ENCODE measurements at places on chromosomes 7 and 10. TPM values are rescaled to one million over a fixed set of nuclear protein-coding genes. Genes with fewer than 3 reads are reported as not detected.

The NXPH1 gene
- 2.8 TPM for total RNA-seq

The C7orf57 gene
- total RNA-seq, result 0.29 TPM

The CALML5 gene
- total RNA-seq, result not detected

The NPFFR1 gene
- total RNA-seq, result not detected

The PLA2G12B gene
- not detected for total RNA-seq

The MEOX2 gene
- 0.06 TPM for total RNA-seq

The OLAH gene
- 2.6 TPM for total RNA-seq

The RBP3 gene
- total RNA-seq, result not detected

The MBL2 gene
- total RNA-seq, result not detected

The ZMYND11 gene
- 59.8 TPM for total RNA-seq

The FRMD4A gene
- 34.8 TPM for total RNA-seq

The EMX2 gene
- total RNA-seq, result not detected

The IDI2 gene
- not detected for total RNA-seq

The NUTM2E gene
- total RNA-seq, result not detected

The C10orf67 gene
- total RNA-seq, result 0.19 TPM

The NKX1-2 gene
- total RNA-seq, result not detected

The PSAP gene
- 455 TPM for total RNA-seq

GRCh38 chr10:50541317-50541716 is 82.4 kb downstream of the SGMS1 start:
- DNase-seq, result no peak

GRCh38 chr7:4134204-4134603 is 547.9 kb upstream of the FOXK1 start:
- no peak for DNase-seq

- DNase-seq, result no peak
Measured at GRCh38 chr7:128323459-128324367, 20.0 kb downstream of the RBM28 start.

- no peak for DNase-seq
Measured at GRCh38 chr10:59748834-59749233, 4.4 kb downstream of the MRLN start.

- DNase-seq, result no peak
Measured at GRCh38 chr7:64558323-64558705, 4.6 kb downstream of the ZNF680 start.

DNA sequence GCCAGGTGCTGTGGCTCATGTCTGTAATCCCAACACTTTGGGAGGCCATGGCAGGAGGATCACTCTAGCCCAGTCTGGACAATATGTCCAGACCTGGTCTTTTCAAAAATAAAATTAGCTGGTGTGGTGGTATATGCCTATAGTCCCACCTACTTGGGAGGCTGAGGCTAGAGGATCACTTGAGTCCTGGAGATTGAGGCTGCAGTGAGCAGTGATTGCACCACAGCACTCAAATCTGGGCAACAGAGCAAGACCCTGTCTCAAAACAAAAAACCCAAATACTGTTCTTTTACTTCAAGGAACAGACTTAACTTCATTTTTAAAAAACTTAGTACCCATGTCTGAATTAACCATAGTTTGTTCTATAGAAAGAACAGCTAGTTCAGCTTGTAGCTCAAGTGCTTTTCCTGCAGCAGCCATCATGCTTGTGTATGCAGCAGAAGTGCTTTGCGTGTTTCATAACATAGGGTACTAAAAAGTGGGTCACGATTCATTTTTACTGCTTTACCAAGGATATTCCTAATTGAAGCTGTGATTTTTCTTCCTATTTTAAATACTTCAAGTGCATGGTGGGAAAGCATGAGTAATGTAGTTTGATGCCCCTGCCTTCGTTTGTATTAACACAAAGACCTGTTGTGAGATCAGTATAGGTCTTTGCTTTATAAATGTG is 5.9 kb downstream of the EIF4H start:
- no peak for DNase-seq

DNA sequence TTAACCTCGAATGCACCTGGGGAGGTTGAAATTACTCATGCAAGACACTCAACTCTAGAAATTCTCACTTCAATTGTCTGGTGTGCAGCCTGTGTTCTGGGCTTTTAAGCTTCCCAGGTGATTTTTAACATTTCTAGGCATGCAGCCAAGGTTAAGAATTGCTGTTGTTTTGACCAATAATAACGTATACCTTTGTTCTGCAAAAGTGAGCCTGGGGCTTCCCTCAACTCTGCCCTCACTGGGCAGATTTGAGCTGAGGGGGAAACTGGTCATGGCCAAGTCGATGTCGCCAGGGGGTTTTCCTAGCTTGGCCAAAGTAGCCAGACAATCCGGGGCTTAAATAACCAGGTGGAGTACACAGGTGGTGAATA is 568 bp downstream of the PRSS2 start:
- DNase-seq, result no peak

GRCh38 chr7:113076703-113077102 is 9.9 kb downstream of the GPR85 start:
- no peak for DNase-seq

DNA sequence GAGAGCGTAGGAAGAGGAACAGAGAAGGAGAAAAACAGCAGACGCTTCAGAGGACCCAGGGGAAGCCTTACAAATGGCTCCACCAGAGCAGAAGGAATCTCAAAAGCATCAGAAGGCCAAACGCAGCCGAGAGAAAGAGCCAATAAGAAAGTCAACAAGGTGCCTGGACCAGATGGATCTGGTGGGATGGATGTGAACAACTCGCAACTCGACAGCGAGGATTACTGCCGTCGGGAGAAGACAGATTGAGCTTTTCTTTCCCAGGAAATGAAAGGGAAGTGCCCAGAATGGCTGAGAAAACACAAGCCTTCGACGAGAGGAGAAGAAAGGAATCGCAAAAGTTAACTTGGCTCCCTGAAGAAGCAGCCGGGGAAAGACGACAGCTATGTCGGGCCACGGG is 132.8 kb upstream of the MGMT start:
- DNase-seq, result no peak

GRCh38 chr10:79336739-79337138 is 10.5 kb upstream of the PPIF start:
- DNase-seq, result no peak

GRCh38 chr10:71497763-71498326 is 101.1 kb downstream of the CDH23 start:
- DNase-seq, result no peak

DNA sequence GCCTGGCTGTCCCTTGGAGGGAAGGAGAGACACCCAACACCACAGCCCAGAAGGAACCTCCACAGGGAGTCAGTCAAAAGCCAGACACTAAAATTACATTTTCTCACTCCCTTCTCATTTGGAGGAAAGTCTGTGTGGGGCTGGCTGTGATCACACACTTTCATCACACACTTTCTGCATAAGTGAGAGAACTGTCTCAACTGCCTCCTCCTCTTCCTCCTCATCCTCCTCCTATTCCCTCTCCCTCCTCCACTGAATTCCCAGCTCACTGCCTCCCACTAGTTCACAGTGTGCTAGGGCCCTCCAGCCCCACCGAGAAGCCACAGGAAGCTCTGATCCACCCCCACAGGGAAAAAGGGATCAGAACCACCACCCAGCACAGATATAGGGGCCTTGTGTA is 91.6 kb downstream of the KCNMA1 start:
- no peak for DNase-seq

DNA sequence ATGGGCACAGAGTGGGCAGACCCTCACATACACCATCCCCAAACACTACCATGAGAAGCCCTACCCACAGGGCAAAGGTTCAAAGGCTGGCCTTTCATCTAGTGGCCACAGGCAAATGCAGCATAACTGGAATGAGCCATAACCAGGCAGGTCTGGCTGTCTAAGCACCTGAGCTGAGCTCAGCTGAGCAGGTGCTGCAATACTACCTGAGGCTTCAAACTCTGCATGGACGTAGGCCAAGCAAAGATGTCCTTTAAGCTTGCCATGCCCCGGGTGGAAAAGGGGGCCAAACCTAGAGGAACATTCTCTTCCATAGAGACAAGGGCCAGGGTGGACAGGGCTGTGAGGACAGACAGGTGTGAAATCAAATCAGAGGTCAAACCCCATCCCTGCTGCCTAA is 65.3 kb upstream of the CAMK2B start:
- DNase-seq, result no peak

DNA sequence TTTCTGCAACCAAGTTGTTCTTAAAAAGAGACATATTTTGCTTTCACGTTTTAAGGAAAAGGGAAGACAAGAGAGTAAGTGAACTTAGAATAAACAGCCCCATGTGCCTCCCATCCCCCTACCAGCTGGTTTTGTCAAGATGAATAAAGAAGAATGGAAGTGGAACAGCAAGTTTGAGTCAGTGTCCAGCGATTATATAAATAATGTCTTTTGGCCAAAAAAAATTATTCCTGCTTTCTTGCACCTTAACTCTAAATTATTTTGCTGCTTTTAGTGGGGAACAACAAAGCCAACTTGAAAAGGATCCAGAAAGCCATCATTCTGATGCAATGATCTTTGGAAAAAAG is 82.4 kb upstream of the TRIL start:
- peak; percentile 33 for DNase-seq

DNA sequence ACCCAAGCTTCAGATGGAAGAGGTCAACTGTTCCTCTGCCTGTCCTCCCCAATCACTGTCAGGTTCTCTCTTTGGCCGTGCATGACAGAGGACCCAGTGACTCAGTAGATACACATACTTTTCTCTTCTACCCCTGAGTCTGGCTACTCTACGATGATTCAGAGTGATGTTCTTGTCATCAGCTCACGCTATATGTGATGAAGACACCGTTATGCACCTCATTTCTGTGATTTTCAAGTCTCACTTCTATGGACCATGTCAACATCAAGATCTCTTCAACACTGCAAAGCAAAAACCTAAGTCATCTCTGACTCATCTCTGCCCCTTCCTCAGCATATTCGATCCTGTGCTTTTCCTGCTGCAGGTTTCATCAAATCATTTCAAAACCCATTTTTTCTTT is 76.6 kb upstream of the DGKI start:
- DNase-seq, result peak; percentile 99

- DNase-seq, result no peak
Measured at GRCh38 chr7:148972375-148972774, 55.9 kb downstream of the PDIA4 start.

- DNase-seq, result no peak
Measured at GRCh38 chr7:132030086-132030568, 473.7 kb upstream of the PODXL start.

GRCh38 chr7:148856891-148857290 is 27.2 kb downstream of the EZH2 start:
- DNase-seq, result no peak

DNA sequence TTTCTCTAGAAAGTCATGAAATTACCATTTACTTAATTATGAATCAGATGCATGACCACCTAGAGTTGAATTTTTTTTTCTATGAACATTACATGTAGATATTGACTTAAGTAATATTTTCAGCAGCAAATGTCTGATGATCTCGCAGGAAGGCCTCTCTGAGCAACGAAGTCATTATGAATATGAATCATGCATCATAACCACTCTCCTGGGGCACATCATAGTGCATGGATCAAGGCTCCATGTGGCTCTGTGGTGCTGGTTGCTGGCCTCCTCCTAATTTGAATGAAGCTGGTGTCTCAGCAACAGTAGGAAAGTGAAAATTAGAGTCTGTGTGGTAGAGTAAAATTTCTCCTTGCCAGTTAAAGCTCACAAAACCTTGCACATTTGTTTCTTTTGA is 121.4 kb upstream of the INHBA start:
- peak; percentile 82 for DNase-seq

DNA sequence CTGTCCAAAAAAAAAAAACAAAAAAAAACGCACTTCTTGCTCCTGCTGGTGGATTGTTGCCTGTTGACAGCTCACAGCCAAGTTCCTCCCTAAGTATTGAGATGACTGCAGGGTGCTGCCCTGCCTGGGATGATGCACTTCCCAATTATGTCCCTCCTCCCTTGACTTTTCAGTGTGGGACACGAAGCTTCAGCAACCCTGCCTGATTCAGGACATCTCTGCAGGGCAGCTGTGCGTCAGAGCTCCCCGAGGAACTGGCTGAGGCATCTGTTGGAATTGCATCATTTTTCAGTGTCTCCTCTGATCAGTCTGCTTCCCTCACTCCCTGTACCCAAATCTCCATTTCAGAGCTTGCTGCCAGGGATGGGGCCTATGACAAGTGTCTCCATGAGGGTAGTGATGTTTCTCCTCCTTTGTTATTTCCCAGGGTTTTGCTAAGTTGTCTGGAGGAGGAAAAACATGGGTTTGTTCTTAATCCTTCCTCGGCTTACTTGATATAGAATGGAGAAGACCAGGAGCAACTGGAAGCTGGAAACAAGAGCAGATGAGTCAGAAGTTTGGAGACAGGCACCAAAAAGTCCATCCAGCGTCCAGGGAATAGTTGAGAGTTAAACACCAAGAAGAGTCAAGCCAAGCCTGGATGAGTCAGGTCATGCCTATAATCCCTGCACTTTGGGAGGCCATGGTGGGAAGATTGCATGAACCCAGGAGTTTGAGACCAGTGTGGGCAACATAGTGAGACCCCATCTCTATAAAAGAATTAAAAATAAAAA is 355.1 kb downstream of the GALNT17 start:
- peak; percentile 97 for DNase-seq

DNA sequence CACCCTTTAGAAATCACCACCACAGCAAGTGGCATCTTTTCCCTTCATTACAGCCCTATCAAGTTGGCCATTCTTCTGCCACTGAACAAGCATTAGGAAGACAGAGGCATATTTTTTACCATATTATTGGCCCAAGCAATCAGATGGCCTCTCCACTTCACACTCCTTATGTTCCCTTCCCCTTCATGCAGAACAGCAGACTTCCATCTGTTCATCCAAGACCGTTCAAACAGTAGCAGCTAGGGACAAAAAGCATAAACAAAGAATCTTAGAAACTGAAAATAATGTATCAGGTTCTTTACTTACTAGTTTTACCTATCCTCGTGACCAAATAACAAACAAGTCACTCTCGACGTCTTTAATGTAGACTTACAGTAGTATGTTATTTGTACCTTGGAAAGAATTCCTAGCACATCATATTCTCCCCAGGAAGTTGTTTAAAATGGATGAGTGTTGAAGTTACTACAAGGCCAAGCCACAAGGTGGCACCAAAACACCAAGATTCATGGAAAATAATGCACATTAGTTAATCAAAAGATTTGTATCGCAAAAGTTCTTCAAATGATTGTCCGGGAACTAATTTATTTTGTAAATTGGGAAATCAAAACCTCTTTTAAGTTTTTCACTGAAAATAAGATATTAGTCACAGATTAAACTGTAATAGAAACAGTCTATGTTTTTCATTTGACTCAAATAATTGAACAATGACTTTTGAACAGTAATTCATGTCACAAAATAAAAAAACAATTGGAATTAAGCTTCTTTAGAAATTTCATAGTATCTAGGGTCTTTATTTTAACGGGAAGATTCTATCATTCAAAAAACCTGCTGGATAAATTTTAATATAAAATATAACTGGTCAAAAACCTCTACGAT is 112.1 kb downstream of the VPS41 start:
- peak; percentile 55 for DNase-seq

- DNase-seq, result no peak
Measured at GRCh38 chr10:112497347-112497950, 50.4 kb downstream of the VTI1A start.

DNA sequence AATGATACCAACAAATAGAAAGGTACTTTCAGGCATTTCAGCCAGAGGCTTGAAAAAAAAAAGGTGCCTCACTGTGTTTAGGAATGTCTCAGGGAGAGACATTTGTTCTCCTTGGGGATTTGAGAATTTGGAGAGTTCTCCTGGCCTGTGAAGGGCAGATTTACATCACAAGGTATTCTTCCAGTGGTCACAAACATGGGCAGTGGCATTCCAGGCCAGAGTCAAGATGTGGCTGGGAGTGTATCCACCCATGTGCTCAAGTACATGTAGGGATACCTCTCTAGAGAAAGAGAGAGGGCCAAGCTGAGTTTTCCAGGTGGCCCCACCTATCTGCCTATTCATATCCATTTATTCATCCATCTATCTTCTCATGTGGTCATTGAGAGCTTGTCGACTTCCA is 253.8 kb downstream of the LRMDA start:
- DNase-seq, result no peak

- peak; percentile 63 for DNase-seq
Measured at GRCh38 chr10:73644015-73644743, 2.9 kb upstream of the MYOZ1 start.

All from LHCN-M2 (cell line).